Inflammatory macrophage treated with lipopolysaccharide for 1 hour (primary cell): ENCODE measurements at places on chromosomes 11 and 22.

DNA sequence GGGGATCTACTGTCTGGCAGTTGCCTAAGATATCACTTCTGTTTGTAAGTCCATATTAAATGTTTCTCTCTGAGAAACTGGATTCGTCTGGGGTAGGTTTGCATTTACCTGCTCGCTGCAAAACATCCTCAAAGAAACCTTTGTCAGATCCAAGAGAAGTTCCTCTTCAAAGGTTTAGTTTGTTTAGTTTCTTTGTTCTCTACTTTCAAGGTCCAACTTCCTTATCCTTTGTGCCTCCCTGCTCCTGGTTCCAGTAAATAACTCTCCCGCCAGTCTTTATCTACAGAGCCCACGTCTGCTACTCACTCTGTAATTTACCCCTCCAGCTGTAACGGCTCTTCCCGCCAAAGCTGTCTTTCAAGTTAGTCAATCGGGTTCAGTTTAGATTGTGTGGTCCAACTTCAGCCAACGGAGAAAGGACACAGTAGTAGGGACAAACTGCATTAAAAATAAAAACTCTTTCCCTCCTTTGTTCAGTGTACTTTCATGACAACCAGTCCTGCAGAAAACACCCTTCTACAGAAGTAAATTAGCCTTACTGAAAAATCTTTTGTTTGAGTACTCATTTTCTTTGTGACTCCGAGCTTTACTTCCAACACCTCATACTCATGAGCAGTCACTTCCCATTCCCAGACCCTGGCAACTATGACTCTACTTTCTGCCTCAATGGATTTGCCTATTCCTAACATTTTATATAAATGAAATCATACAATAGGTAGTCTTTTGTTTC lies 41.0 kb downstream of the TMPRSS5 start:
- no peak for DNase-seq

- DNase-seq = no peak
Observed at GRCh38 chr11:6417907-6418556, 862 bp downstream of the APBB1 start.

DNA sequence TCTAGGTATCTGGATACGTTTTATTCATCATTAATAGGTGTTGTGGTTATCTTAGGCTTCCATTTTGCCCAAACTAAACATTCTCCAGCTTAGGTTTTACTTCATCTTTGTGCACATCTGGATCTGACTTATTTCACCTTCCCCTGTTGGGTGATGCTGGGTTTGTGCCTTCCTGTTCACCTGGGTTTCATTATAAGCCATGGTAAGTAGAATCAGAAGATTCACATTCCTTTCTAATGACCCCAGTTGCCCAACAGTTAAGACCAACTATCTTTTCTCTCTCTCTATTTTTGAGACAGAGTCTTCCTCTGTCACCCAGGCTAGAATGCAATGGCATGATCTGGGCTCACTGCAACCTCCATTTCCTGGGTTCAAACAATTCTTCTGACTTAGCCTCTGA lies 44.6 kb downstream of the LMO2 start:
- no peak for DNase-seq

- DNase-seq = no peak
Observed at GRCh38 chr11:111388842-111389241, 9.8 kb upstream of the POU2AF1 start.

- no peak for DNase-seq
Observed at GRCh38 chr11:68160100-68160695, 39.0 kb upstream of the CHKA start.

- DNase-seq = no peak
Observed at GRCh38 chr11:72833811-72834493, 19.7 kb downstream of the ATG16L2 start.

DNA sequence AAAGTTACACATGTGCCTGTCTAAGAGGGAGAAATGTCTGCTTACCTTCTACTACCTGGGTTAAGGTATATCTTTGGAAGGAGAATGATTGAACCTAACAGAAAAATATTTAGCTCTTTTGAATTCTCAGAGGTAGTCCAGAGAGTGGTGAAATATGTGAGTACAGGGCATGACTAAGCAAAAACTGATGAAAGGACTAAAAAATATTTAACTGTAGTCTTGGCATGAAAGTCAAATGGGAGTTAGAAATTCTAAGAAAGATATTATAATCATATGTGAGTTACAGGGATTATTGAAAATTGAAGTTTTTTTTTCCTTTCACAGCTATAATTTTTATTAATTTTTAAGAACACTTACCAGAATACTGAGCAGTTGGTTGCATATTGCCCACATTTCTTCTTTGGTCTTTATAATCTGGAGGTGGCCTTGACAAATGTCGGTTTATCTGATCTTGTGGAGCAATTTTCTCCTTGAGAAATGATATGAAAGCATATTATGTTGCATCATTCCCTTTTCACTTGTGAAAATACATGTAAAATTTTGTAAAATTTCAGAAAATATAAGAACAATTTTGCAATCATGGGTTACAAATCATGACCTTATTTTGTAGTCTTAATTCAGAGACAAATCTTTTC lies 61.4 kb upstream of the MTMR2 start:
- peak; percentile 27 for DNase-seq

GRCh38 chr11:12285811-12286222 lies 91.6 kb upstream of the PARVA start:
- DNase-seq = no peak
